ENCODE measurements at places on chromosomes 13 and 19.

GRCh38 chr13:89577301-89577700, 1770.2 kb upstream of the MIR17HG start:
- no peak for DNase-seq

- no peak for DNase-seq
These were observed 3.9 kb downstream of the LACC1 start for GRCh38 chr13:43883631-43884030.

- no peak for DNase-seq
These were observed 59.4 kb downstream of the RGCC start for GRCh38 chr13:41516760-41517159.

GRCh38 chr19:48509467-48510194, 2.0 kb downstream of the LMTK3 start:
- no peak for DNase-seq

DNA sequence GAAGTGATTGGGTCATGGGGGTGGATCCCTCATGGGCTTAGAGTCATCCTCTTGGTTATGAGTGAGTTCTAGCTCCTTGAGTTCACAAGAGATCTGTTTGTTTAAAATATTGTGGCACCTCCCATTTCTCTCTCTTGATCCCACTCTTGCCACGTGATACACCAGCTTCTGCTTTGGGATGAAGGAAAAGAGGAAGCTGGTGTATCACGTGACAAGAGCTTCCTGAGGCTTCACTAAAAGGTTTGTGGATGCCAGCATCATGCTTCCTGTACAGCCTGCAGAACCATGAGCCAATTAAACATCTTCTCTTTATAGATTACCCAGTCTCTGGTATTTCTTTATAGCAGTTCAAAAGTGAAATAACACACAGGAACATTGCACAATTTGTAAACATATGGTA, 352.5 kb upstream of the ATXN8OS start:
- no peak for DNase-seq

- peak; percentile 62 for DNase-seq
These were observed 104.4 kb downstream of the TM9SF2 start for GRCh38 chr13:99605420-99606323.

GRCh38 chr13:79225487-79226232, 180.4 kb downstream of the RBM26 start:
- DNase-seq, result no peak

- DNase-seq, result no peak
These were observed 402.2 kb upstream of the ZNF507 start for GRCh38 chr19:31943191-31943661.

DNA sequence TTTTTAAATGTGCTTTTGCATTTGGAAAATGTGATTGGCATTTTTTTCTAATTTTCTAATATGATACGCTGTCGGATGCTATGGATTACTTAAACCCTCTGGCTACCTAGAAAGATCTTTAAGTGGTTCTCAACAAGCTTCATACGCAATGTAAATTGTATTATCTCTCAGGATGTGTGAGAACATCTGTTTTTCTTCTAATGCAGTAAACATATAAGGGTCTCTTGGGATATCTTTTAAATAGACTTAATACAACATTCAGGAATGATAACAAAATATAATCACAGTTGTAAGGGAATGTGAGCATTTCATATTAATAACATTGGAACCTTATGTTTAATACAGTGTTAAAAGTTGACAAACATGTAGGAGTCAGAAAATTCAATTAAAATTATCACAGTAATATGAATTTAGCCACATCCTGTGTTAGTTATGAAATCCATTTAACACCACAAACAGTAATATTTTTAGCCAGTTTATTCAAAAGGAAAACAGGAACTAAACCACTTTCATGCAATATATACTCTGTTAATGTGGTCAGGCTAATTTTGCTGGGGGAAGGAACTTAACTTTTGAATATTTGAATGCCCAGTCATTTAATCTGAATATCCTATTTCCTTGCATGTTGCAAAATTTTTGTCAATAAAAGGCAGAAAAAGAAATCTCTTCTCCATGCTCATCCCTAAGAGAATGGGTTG, 15.0 kb upstream of the ALOX5AP start:
- DNase-seq, result no peak

GRCh38 chr13:108215436-108215835, at the start of gene LIG4:
TSS of gene LIG4 (minus strand) at chr13:108215536. CDS start at chr13:108211268, 4,268 bp downstream.
- DNase-seq, result peak; percentile 90

GRCh38 chr13:46665633-46666482, 112.9 kb downstream of the LRCH1 start:
- DNase-seq, result no peak

GRCh38 chr13:71866335-71867130, 471 bp downstream of the DACH1 start:
- peak; percentile 43 for DNase-seq

- DNase-seq, result no peak
These were observed 215.1 kb upstream of the ZNF507 start for GRCh38 chr19:32130332-32130731.

- no peak for DNase-seq
These were observed 10.8 kb downstream of the CRYL1 start for GRCh38 chr13:20514866-20515265.

DNA sequence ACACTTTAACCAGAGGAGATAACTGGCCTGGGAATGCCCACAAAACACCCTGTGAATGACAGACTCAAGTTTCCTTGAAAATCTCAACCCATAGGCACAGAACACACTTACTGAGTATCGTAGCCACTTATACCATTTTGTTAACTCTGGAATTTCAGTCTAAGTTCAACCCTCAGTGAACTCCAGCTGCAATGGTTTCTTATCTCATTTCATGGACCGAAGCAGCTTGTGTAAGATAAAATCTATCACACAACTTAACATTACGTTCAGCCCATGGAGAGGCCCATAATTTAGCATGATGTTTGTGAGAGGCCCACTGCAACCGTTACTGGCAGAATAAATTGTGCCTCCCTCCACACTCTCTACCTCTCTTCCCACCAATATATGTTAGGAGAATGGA, 323.0 kb downstream of the DNAJC15 start:
- no peak for DNase-seq

GRCh38 chr13:102817907-102818306, 19.0 kb downstream of the BIVM start:
- no peak for DNase-seq

DNA sequence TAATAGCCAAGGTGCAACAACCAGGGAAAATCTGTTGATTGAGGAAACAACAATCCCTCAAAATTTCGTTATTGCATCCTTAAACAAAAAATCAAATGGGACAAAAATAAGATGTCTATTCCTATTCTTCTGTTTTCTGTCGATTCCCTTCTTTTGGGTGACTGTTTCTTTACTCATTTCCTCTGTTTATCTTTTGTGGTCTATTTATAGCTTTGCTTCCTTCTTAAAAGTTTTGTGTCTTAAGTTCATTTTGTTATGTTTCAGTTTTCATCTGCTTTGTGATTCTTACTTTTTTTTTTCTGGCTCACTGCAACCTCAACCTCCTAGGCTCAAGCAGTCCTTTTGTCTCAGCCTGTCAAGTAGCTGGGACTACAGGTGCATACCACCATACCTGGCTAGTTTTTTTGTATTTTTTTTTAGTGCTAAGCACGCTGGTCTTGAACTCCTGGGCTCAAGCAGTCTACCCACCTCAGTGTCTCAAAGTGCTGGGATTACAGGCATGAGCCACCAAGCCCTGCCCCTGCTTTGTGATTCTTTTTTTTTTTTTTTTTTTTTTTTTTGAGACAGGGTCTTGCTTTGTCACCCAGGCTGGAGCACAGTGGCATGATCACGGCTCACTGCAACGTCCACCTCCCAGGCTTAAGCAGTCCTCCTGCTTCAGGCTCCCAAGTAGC, 10.4 kb downstream of the ZNF146 start:
- DNase-seq, result no peak

DNA sequence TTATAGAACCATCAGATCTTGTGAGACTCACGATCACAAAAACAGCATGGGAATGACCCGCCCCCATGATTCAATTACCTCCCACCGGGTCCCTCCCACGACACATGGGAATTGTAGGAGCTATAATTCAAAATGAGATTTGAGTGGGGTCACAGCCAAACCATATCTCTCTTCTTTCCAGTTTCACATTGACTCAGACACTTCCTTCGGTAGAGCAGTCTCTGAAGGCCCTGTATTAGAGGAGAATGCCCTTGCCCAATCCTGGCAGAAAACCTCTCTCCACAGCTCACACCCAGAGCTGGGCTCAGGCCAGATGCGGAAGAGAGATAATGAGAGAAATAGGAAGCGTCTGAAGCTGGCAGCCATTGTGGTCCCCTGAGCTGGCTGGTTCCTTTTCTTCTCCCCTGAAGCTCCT, 72.4 kb upstream of the CLDN10 start:
- DNase-seq, result no peak

GRCh38 chr13:19645000-19645399, 11.5 kb downstream of the MPHOSPH8 start:
- no peak for DNase-seq

DNA sequence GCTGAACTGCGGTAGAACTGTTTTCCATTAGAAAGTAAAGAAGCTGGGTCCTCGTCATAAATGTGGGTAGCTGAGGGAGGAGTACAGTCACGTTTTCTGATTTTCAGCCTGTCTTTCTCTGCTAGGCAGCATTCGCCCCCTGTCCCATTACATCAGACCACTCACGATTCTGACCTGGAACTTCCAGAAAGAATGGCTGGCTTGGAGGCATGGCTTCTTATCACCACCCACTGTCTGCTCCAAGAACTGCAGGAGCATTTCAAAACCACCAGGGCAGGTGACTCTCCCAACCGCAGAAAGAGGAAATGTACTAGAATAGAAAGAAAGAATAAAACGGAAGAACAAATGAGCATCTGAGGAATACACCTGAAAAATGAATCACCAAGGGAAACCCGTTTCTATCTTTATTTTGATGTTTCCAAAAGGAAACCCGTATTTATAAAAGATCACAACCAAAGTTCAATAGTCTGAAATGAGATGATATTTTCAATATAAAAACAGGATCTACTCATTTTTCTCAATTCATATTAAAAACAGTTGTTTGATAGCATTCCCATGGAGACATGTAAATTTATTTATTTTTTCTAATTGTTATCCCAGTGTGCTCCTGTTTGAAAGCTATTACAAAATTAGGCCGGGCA, 22.1 kb upstream of the POMP start:
- peak; percentile 60 for DNase-seq

Data from activated T-cell treated with anti-CD3 and anti-CD28 coated beads, Interleukin-2, amount 50 U/mL, for 72 hours (primary cell).